CD4-positive, alpha-beta T cell treated with Interleukin-15 for 1 hour (primary cell): ENCODE measurements at places on chromosomes 7 and 10.

DNA sequence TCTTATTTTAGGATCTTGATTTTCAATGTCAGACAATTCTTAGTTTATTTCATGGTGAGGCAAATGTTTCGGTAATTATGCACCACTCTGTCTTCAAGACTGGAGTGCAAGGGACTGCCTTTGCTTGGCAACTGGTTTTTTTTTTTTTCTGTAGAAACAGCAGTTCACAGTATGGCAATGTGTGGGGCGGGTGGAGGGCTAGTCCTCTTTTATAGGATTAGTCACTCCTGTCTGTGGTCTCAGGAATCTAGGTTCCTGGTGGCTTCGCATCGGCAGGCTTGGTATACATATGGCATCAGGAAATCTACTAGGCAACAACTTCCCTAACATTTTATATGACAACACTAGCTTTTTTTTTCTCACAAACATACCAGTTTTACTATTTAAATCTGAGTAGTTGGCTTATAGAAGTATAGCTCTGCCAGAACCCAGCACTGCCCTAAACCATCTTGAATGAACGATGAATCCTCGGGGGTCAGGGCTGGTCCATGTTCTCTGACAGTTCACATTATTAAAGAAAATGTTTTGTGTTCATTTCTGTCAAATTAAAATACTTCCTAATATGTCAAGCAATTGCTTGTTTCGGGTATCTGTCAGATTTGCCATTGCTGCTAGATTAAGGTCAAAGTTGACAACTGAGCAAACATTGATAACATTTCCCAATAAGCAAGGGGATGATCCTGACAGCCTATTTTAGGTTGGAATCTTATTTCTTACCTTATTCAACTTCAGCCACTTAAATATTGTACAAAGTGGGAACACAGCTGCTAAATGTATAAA lies 289.7 kb upstream of the VSTM2A start:
- DNase-seq: no peak

DNA sequence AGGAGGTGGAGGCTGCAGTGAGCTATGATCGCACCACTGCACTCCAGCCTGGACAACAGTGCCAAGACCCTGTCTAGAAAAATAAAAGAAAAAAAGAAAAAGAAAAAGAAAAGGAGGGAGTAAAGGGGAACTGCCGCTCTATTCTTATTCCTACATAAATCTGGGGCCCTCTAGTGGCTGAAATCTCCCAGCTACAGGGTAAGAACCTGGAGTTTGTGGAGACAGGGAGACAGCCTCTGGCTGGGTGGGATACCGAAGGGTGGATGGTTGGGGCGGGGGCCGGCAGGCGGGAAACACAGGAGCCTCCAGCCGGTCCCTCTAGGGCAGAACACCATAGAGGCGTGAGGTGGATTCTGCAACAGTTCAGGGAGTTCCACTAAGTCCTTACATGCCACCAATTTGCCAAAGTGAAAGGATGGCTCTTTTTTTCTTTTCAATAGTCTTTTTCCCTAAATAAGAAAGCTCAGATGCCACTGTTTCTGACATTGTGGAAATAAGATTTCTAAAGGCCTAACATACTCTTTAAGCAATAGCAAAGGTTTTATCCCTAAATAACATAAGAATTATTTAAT lies 117.3 kb downstream of the SVIL start:
- DNase-seq: no peak

- no peak for DNase-seq
Observed at GRCh38 chr10:76433161-76434005, 1002.0 kb downstream of the LRMDA start.

DNA sequence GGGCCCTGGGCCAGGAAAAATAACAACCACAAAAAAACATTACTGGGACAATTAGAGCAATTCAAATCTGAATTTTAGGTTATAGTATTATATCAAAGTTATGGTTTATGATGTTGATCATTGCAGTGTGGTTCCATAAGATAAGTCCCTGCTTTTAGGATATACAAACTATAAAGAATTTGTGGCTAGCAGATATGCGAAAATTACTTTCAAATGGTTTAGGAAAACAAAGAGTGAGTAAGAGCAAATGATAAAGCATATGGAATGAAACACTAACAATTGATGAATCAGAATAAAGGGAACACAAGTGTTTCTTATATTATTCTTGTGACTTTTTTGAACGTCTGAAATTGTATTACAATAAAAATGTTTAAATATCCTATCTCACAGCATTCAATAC lies 64.4 kb upstream of the HECTD2 start:
- DNase-seq: no peak

DNA sequence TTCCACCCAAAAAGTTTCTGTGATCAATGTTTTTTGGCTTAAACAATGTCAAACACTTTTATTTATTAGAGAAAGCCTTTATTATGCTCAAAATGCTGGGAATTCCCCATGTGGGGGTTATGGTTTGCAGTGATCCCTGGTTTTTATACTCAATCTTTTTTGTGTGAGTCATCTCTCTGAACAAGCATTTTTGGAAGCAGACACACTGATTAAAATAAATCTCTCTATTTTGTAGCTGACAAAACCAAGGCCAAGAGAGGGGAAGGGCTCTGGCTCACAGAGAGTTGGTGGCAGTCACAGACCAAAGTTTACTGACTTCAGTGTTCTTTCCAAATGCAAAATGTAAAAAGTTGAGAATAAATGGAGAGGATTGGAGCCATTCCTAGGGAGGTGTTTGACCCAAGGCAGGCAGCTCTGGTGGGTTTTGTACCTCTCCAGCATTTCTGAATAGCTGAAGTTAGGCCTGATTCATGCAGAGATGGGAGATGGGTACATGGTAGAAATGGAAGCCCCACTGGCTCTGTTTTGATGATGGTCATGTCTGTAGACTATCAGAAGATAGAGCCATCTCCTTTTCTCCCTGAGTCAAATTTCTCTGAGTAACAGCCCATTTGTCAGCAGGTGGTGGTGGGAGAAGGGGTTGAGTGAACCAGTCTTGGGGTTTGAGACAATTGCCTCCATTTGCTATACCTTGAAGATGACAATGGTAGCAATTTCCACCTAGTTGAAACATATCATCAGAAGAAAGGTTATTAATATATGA lies 45.4 kb upstream of the NAMPT start:
- no peak for DNase-seq

- DNase-seq: no peak
Observed at GRCh38 chr7:101952355-101953247, 135.2 kb downstream of the CUX1 start.

- DNase-seq: no peak
Observed at GRCh38 chr7:14598978-14599377, 303.6 kb downstream of the DGKB start.

DNA sequence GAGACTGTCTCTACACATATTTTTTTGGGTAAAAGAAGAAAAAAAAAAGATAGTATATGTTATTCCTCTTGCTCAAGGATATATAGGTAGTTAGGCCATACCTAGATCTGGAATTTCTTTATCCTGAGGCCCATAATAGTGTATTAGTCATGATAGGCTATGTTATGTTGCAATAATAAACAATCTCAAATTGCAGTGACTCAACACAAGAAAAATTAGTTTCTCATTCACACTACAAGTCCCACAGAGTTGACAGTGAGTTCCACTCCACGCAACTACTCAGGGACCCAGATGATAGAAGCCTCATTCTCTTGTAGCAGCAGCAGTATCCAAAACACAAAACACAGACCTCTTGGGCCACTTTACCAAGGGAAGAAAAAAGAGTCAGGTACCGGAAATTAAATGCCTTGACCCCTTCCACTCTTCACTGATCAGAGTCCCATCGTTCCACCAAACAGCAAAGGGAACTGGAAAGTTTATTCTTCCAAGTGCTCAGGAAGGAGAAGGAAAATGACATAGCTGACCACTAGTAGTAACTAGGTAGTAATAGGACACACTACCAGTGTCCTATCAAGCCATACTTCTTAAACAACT lies 7.4 kb upstream of the C10orf67 start:
- no peak for DNase-seq

GRCh38 chr10:84676536-84676935 lies 348.1 kb downstream of the CCSER2 start:
- no peak for DNase-seq

GRCh38 chr7:15967551-15967950 lies 281.1 kb upstream of the MEOX2 start:
- DNase-seq: no peak

DNA sequence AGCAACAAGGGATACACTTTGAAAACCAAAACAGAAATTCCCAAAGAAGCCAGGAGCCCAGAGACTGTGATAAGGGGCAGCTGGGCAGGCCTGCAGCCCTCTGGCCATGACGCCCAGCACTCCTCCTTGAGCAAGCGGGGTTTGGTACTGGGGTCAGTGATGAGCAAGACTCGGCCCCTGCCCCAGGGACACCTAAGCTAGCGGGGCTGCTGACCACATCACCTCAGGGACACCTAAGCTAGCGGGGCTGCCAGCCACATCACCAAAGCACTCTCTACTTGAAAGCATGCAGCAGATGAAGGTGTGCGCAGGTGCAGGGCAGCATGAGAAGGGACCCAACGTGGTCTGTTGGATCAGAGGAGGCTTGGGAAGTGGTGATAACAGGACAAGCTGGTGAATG lies 108.0 kb upstream of the PPP2R2D start:
- DNase-seq: no peak

GRCh38 chr7:69189406-69189805 lies 408.9 kb upstream of the AUTS2 start:
- DNase-seq: no peak

GRCh38 chr7:98619450-98620321 lies 2.6 kb downstream of the NPTX2 start:
- DNase-seq: no peak

- DNase-seq: no peak
Observed at GRCh38 chr10:132196178-132197113, 9.7 kb downstream of the DPYSL4 start.

- DNase-seq: no peak
Observed at GRCh38 chr7:45054442-45054841, 34.3 kb downstream of the NACAD start.

DNA sequence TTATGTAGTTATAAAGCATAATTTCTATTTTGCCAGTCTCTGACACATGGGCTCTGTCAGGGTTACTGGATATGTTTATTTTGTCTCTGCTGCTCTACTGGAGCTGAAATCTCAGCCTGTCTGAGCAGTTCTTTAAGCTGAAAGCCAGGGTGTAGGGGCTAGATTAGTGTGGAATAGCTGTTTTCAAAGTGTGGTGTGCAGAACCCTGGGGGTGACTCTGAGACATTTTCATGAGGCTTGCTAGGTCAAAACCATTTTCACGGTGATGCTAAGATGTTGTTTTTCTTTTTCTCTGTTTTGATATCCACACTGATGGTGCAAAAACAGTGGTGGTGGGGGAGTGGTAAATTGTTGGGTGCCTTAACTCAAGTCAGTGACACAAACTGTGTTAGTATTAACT lies 45.5 kb downstream of the CREM start:
- DNase-seq: no peak

DNA sequence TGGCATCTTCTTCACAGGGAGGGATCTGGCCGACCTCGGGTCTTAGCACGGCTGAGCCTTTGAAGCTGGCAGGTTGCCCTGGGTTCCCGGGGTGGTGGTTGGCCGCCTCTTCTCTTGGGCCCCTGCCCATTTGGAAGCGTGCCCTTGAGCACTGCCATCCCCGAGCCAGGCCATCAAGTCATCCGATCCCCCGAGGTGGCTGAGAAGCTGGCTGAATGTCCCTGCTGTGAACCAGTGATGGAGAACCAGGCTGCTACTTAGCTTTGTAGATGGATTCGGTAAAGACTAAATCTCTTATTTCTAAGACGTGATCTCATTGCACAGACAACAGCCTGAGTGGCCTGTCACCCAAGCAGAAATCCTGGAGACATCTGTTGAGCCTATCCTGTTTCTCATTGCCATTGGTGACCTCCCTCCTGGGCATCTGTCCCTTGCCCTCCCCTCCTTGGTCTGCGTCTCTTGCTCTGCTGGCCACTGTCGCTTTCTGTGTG lies 74.3 kb downstream of the GRK5 start:
- DNase-seq: no peak

DNA sequence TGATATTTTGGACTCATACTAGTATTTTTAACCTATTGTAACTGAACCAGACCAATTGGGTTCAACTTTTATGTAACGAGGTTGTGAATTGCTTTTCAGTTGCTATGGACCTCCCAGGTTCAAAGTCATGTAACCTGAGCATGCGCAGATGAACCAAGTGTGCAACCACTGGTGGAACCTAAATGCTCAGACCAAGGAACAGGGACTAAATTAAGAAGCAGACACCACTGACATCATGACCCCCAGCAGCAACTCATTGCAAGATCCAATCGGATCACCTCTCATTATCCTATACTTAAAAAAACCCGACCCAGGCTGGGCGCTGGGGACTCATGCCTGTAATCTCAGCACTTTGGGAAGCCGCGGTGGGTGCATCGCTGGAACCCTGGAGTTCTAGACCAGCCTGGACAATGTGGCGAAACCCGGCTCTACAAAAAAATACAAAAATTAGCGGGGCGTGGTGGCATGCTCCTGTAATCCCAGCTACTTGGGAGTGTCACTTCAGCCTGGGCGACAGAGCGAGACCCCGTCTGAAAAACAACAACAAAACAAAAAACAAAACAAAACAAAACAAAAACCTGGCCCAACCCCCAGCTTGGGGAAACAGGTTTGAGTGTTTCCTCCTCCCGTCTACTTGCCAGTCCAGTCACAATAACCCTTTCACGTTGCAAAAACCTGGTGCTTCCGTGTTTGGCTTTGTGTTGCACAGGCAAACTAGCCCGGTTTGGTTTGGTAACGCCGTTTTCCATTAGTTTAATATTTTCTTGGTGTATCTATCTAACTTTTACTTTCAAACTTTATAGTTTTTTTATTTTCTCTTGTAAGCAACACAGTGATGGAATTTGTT lies 11.3 kb upstream of the ZNF518A start:
- DNase-seq: no peak

GRCh38 chr10:17005621-17006566 lies 123.7 kb downstream of the CUBN start:
- no peak for DNase-seq

GRCh38 chr10:17438583-17438982 lies 15.8 kb downstream of the ST8SIA6 start:
- no peak for DNase-seq

- no peak for DNase-seq
Observed at GRCh38 chr10:86447432-86447831, 74.2 kb downstream of the WAPL start.

DNA sequence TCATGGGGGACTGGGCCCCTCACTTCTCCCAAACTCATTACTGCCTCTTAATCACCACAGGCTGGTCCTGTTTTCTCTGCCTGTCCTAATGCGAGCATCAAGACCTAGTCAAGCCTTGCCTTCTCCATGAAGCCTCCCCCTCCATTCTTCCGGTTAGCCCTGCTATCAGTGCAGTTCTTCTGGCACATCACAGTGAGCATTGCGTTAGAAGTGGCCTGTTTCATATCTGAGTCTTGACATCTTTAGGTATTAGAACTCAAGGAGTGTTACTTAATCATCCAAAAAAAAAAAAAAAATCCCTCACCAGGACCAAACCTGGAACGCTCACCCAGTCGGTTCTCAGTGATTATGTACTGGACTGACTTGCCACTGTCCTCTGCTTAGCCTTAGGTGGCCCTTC lies 17.4 kb downstream of the SNX10 start:
- DNase-seq: no peak

GRCh38 chr10:124529661-124530214 lies 68.1 kb downstream of the LHPP start:
- no peak for DNase-seq
